Hepatic stellate cell (primary cell): ENCODE measurements at places on chromosomes 7 and 10.
A peak's percentile ranks its signal among the peaks of the same experiment; 100 is the strongest.

GRCh38 chr7:128347647-128348097 lies 4.0 kb upstream of the RBM28 start:
- DNase-seq, result peak; percentile 60

DNA sequence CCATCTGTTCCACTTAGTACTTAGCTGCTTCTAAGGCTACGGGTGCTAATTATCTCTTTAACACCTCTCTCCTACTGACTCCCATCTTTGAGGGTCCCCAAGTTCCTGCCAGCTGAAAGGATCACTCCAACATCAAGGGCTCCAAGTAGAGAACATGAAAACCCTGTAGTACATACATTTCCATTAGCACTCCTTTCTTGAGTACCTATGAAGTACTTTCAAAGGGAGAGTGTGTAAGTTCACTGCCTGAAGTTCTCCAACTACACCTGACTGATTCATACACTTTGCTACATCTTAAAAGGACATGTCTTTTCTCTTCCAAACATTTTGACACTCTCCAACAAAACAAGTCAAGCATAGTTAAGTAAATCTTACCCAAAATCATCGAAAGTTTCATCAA lies 113.8 kb downstream of the COL28A1 start:
- no peak for DNase-seq

- no peak for DNase-seq
Measured at GRCh38 chr10:3402187-3402751, 229.7 kb upstream of the PITRM1 start.

GRCh38 chr10:122281751-122282150 lies 10.7 kb downstream of the BTBD16 start:
- no peak for DNase-seq

- DNase-seq, result no peak
Measured at GRCh38 chr10:108561649-108562048, 1361.7 kb downstream of the XPNPEP1 start.

- no peak for DNase-seq
Measured at GRCh38 chr10:110656612-110657011, 12.5 kb downstream of the RBM20 start.

DNA sequence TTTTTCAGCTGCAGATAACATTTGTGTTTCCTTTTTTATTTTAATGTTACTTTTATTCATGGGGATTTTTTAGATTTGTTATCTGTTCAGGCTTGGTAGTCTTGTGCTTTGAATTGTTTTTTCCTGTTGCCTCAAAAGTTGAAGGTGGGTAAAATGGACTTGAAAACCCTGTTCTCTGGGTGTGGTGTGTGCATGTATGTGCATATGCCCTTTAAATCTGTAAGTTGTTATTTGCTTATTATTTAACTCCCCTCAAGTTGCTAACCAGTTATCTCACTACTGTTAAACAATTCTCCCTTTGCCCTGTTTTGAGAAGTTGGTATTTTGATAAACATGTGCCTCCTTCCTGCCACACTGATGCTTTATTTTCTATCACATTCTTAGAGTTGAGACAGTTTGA lies 30.6 kb downstream of the TSPAN14 start:
- no peak for DNase-seq

DNA sequence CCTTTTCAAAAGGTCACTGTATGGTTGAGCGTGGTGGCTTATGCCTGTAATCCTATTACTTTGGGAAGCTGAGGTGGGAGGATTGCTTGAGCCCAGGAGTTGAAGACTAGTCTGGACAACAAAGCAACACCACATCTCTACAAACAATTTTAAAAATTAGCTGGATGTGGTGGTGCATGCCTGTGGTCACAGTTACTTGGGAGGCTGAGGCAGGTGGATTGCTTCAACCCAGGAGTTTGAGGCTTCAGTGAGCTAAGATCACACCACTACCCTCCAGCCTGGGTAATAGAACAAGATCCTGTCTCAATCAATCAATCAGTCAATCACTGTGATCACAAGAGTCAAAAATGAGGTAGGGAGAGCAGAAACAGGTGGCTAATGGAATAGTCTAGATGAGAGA lies 97.0 kb downstream of the SUGCT start:
- no peak for DNase-seq

DNA sequence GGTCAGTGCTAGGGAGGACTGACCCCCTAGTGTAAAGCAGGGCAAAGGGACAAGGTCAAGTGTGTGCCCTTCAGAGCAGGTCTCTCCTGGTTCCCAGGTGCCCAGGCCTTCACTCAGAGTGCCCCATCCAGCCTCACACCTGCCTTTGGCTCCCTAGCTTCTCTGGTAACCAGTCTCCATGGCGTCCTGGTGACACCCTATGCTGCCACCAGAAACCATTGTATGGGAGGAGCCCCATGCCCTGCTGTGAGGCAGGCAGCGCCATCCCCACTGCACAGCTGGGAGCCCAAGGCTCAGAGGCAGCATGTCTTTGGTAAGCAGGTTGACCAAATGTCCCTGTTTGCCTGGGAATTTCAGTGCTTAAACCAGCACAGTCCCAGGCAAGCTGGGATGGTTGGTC lies 33.1 kb upstream of the HMX3 start:
- no peak for DNase-seq

DNA sequence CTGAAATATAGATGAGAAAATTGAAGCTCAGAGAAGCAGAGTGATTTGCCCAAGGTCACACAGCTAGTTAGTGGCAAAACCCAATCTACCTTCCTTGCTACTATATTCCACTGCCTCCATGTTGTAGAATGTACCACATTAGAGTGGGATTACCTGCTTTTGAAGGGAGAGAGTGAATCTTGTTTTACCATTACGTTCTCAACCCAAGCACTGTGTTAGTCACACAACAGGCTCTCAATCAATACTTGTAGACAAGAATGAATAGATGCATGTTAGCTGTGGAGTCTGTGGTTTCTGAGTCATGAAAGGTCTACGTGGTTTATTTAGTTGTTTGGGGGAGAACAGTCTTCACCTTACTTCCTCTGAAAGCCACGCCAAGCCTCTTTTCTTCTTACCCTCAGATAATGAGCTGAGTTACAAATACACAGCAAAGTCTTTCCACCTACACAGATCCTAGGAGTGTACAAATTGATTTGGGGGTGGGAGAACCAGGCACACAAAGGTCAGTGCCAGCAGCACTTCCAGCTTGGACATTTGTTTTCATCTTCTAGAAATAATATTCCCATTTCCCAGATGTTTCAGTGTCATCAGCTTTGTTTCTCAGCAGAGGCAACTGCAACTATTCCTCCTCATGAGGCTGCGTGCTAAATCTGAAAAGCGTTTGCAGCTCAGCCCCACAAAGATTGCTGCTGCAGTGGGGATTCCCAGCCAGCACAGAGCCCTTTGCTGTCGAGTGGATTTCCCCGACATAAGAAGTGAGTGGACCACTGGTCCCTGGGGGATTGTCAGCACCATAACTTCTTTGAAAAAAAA lies 71.5 kb upstream of the ADO start:
- DNase-seq, result no peak

- no peak for DNase-seq
Measured at GRCh38 chr10:59904426-59905065, 1.8 kb downstream of the CCDC6 start.

DNA sequence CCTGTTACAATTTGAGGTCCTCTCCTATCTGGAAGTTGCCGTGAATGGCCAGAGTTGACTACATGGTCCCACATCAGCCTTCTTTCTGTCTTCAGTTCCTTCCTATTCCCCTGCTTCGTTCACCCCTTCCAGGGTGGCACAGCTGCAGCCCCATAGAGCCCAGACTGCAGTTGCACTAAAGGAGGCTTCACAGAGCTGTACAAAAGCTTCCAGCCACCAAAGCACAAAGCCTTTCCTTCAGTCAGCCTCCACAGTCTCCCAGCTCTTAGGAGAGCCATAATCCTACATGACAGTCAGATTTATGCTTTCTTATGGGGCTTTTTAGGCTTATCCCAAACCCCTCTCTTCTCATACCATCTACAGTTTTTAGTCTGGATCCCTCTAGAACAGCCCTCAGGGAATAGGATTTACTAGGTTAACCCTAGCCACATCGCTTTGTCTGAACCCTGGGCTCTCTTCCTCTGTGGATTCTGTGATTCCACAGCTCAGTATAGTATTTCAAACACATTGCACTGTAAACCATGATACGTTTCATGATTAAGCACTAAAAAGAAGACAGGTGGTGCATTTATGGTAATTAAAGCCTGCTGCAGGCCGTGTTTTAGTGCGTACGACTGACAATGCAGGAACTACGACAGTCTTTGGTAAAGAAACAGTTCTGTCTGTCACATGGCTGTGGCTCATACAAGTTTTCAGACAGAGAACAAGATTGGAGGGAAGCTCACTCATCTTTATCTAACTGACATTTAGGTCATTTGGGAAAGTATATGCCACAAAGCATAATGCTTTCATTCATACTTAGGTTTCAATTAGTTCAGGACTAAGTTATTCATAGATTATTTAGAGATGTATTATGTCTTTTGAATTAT lies 208.3 kb upstream of the KMT2E start:
- DNase-seq, result no peak

DNA sequence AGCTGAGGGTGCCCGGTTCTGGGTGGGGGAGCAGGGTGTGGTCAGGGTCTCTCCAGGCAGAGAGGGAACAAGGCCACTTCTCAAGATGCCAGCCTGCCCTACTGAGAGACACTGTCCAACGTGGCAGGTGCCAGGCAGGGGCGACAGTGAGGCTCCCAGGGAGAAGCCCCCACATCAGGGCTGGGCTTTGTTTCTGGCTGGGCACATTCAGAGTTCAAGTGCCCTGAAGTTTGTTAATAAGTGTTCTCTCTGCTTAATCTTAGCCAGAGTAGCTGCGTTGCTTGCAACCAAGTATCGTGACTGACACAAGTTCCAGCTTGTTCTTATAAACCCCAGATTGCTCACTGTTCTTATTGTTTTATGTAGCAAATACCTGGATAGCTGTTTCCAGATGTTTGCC lies 21.8 kb downstream of the FOXL3 start:
- no peak for DNase-seq

GRCh38 chr10:78712147-78712546 lies 356.6 kb upstream of the ZMIZ1 start:
- DNase-seq, result no peak

DNA sequence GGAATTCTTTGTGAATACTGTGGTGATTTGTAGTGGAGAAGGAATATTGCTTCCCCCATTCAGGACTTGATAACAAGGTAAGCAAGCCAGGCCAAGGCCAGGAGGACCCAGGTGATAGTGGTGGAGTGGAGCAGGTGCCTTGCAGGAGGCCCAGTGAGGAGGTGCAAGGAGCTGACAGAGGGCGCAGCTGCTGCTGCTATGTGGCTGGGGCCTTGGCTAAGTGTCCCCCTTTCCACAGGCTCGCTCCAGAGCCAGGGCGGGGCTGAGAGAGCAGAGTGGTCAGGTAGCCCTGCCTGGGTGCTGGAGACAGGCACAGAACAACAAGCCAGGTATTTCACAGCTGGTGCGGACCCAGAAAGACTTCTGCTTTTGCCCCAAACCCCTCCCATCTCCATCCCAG lies 162.9 kb downstream of the EGFR start:
- no peak for DNase-seq

GRCh38 chr7:37071124-37071523 lies 346.8 kb upstream of the AOAH start:
- no peak for DNase-seq

DNA sequence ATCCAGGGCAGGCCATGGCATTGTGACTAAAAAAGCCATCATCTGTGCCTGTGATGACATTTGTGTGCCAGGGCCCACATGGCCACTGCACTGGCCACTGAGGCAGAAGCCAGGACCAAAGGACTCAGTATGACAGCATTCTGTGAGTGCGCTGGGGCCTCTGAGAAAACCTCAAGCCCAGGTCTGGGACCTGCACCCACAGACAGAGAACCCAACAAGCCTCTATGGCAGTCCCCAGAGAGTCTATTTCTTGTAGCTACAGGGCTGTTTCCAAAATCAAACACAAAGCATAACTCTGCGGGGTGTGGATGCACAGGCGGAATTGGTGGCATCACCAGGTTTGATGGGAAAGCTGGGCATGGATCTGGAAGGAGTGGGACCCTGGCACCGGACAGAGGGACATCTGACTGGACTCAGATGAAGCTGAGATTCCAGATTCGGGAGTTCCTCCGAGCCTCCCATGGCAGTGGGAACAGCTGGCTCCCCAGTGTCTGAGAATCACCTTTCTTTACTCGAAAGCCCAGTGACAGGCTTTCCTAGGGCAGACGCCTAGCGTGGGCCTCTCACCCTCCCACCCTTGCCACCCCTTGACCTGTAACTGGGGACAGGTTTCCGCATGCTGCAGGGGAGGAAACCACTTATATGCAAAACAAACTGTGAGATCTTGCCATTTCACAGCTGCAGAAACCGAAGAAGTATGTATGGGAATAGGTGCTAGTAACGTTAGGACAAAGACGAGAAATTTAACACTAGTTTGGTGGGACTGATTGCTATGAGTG lies 70.6 kb upstream of the RHEB start:
- DNase-seq, result no peak

DNA sequence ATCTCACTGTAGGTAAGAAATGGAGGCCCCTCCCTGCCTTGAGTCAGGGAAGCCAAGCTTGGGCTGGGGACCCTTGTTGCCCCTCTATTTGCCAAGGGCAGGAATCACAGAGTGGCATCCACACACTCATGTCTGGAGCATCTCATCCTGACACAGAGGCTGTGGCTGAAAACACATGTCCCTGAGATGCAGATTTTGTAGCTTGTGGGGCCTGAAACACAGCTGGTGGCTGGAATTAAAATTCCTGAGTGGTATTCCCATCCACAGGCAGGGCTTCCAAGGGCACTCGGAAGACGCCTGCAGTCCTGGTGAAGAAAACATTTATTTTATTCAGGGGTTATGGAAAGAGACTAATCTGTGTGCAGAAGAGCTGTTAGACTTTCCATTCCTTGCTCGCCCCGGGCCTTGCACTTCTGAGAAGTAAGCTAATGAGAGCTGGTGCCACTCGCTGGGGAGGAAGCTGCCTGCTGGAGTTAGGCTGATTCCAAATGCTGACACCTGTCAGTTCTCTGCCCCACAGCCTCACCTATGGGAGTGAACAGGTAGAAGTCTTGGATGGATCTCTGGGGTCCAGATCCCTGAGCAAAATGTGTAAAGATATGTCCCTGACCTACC lies 36.0 kb downstream of the C10orf120 start:
- no peak for DNase-seq

DNA sequence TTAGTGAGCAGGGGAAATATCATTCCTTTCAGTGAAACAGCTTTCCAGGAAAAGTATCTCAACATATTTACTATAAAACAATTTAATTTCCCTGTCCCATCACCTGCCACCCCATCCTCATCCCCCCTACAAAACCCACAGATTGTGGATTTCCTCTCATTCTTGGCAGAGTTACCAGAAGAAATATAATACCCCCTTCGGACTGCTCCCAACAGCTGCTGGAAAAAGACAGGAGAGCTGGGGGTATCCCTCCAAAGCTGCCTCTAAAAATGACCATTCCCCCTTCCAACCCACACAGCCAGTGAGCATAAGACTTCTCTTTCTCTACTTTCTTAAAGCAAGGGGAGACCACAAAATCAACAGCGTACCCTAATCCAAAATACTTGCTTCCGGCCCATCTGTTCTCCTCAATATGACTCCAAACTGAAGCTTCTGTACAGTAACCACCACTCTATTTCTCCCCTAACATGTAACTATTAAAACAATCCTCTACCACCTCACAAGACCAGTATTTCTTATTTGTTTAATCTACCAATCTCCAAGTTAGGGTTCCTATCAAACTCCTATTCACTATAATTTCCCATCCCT lies 7.8 kb downstream of the FBXW4 start:
- no peak for DNase-seq
